Activated CD8-positive, alpha-beta memory T cell treated with anti-CD3 and anti-CD28 coated beads for 4 hours (primary cell): ENCODE measurements at places on chromosomes 2 and 18.

GRCh38 chr2:100293341-100294161, 28.8 kb downstream of the LONRF2 start:
- DNase-seq = no peak

GRCh38 chr2:150062416-150062815, 425.1 kb downstream of the RND3 start:
- DNase-seq = no peak

GRCh38 chr2:105391058-105391627, 7.7 kb downstream of the FHL2 start:
- no peak for DNase-seq

GRCh38 chr2:203915256-203915655, 21.3 kb upstream of the ICOS start:
- DNase-seq = no peak

DNA sequence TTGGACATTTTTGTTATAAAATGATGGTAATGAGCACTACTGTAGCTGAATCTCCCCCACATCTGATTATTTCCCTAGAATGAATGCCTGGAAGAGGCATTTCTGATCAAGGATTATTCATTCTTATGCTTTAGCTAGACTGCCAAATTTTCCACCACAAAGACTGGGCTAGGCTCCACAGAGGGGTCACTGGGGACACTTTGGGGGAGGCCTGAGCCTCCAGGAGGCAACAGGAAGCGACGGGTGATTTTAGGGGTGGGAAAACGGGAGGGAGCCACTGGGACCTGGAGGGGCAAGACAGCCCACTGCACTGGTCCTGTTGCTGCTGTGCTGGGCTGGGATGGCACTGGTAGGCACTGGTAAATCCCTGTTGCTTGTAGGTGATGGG, 2.4 kb upstream of the ASB1 start:
- DNase-seq = no peak
